ENCODE measurements at places on chromosomes 6 and 20.

DNA sequence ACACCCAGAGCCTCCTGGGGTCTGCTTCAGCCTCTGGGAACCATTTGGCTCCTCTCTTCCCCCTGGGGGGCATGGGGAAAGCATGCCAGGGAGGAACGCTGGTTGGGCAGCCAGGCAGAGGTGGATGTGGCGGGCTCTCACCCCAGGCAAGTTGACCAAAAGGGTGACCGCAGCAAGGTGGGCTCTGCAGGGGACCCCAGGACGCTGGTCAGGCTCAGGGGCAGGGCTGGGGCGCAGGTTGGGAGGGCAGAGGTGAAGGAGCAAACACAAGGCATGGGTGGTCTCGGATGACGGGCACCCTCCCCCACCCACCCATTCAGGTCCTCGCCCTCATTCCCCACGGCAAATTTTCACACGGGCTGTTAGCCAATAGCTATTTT, 30.2 kb upstream of the MRGBP start:
- DNase-seq: no peak

DNA sequence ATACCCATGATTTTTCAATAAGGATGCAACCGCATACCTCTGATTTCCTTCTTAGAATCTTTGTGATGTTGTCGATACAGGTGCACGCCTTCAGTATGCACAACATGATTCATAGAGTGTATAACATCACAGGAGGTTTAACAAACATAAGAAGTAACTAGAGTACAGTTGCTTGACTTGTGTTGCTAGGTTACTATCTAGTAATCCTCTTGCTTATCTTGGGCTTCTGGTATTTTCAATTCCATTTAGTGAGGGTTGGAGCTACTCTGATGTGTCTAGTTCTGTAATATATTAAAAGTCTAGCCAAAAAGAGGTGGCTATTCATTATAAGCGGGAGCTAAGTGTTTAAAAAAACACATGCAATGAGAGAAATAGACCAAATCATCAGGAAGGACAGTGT, 85.5 kb upstream of the TENT5A start:
- no peak for DNase-seq

- peak; percentile 78 for DNase-seq
These were observed 10.4 kb upstream of the GCNT2 start for GRCh38 chr6:10510592-10511367.

DNA sequence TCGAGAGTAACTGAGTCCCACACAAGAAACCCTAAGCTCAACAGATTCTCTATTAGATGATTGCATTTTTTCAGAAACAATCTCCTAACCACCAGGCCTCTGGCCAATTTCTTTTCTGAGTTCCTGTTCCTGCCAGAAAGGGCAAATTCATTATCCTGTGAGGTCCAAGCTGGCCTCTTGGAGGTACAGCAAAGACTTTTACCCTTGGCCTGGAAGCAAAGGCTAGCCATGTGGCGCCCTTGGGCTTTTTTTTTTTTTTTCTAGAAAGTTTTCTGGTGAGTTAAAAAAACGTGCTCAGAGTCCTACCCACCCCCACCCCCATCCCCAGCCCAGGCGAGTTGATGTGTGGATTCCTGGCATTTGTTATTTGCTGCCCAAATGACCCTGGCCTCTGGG, 59.0 kb upstream of the EEF1A1 start:
- peak; percentile 64 for DNase-seq

DNA sequence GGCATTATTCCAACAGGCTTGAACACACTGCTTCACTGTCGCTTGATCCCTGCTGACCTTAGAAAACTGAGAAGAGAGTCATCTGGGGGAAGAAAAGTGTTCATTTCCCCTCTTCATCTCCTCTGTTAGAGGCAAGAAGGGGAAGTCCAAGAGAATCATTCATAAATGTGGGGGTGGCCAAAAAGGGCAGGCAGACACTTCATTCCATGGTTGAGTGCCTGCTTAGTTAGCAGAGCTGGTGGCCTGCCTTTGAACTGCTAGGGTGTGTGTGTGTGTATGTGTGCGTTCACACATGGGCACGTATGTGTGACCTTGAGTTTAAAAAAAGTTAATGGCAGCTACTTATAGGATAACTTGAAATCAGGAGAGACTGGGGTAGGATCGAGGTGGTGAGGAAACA, 39.4 kb upstream of the RFPL4B start:
- DNase-seq: peak; percentile 82

GRCh38 chr20:58403272-58403671, 14.2 kb downstream of the VAPB start:
- no peak for DNase-seq

- peak; percentile 81 for DNase-seq
These were observed at the start of gene PRSS35 for GRCh38 chr6:83511901-83512681. Gene PRSS35 (plus strand): TSS chr6:83512534. CDS start chr6:83523442, 10,908 bp downstream.

GRCh38 chr6:15380351-15380750, 134.5 kb downstream of the JARID2 start:
- no peak for DNase-seq

GRCh38 chr6:44262467-44263353, 2.6 kb downstream of the NFKBIE start:
- no peak for DNase-seq

GRCh38 chr6:149052350-149053106, 265.0 kb upstream of the TAB2 start:
- DNase-seq: no peak

- DNase-seq: no peak
These were observed 105.3 kb upstream of the CDYL start for GRCh38 chr6:4670824-4671409.

- no peak for DNase-seq
These were observed 34.9 kb upstream of the GTSF1L start for GRCh38 chr20:43761386-43762340.

DNA sequence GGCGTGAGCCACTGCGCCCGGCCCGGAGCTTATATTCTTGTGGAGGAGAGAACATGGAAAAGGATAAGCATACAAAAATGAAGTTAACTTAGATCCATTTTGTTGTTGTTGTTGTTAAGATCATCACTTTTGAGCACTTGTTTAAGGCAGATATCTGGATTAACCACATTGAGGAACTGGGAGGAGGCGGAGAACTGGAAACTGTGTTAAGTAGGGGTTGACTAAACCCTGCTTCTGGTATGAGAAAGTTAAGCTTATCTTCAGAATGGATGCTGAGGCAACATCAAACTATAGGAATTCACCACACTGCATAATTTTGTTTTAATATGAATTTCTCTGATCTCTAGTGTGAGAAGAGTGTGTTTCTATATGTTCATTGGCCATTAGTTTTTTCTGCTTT, 57.6 kb downstream of the GCNT2 start:
- peak; percentile 21 for DNase-seq

- DNase-seq: no peak
These were observed 60.3 kb upstream of the PTPN1 start for GRCh38 chr20:50449738-50450492.

DNA sequence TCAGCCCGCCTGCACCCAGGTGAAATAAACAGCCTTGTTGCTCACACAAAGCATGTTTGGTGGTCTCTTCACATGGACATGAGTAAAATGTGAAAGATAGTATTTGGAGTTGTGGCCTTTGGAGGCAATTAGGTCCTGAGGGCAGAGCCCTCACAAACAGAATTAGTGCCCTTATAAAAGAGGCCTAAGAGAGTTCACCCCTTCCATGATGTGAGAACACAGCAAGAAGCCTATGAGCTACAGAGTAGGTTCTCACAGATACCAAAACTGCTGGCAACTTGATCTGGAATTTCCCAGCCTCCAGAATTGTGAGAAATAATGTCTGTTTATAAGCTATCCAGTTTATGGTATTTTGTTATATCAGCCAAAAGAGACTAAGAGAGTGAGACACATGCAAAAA, 74.5 kb downstream of the TRDN start:
- DNase-seq: no peak

DNA sequence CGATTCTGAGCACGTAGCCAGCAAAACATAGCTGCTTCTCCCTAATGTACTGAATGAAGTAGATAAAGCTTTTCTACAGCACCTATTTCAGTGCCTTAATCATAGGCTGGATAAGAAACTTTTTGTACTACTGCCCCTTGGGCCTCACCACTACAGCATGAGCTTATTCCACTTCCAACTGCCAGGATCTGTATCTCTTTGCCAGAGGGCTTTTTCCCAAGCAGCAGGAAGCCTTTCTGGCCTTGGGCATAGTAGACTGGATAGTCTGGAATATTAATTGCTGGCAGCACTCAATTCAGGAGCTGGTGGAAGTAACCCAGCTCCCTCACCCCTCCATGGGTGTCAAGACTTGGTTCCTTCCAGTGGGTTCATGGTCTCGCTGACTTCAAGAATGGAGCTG, 43.6 kb downstream of the ANKEF1 start:
- no peak for DNase-seq

- no peak for DNase-seq
These were observed 76.1 kb downstream of the HCRTR2 start for GRCh38 chr6:55250400-55250799.

All from suppressor macrophage treated with lipopolysaccharide for 1 hour (primary cell).